ENCODE measurements at places on chromosomes 2 and 18.

DNA sequence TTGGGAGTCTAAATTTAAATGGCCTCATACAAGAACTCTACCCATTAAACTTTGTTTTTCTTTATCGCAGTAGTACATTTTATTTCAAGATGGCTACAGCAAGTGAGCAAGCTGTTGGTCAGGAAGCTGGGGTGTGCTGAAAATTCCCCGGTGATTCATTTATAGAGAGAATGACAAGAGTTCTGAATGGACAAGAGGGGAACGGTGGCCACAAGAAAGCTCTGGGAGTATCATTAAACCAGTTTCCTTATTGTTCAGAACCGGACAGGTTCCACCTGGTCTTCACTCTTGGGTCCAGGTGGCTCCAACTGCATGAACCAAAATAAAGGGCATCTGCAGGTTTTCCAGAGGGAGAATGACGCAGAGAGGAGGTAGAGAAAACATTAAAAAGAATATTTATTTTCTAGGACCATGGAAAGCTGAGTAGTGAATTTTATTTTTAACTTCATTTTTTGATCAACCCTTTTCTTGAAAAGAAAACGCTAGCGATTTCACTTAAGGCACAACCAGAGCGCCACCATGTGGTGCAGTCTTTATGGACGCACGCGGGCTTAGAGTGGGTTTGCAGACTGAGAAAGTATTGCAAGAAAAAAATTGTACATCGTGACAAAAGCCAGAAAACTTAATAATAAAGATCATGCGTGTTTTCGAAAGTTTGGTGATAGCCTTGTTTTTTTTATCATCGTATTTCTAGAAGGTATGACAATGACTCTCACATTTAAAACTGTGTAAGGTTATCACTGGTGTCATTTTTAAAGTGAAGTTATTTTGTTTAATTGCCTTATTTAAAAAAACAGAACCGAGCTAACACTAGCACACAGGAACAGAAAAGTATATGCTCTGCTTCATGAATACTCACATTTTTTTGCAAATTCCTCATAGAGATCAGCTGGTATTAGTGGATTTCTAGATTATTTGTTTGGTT is 97.9 kb upstream of the NOL4 start:
- DNase-seq = no peak

GRCh38 chr2:233350708-233351107 is 3.6 kb upstream of the DGKD start:
- no peak for DNase-seq

- no peak for DNase-seq
These were observed 520.9 kb downstream of the EPHA4 start for GRCh38 chr2:221051162-221051561.

DNA sequence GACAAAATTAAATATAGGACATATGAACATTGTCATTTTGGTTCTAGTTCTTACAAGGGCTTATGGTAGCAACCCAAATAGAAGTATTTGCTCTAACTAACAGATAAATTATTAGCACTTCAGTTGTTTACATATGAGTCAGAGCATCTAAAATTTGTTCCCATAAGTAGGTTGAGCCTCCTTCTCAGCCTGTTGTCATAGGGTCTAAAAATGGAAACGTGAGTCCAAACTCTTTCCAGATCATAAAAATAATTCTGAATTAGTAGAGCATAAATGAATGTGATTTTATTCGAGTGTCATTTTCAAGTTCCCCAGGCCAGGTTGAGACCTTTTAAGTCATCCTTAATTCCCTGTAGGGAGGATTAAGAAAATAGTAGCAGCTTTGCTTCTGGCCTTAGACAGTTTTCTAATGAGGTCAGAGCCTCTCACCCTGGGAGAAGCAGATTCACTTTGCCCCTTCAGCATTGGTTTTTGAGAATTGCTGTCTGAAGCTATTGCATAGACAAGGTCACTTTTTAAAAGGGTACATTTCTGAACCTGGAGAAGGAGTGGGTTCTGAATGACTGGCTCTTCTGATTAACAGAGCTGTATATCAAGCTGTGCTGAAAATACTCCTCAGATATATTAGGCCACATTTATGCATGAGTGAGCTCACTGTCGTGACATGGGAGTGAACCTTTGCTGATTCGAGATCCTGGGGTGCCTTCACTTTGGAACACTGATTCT is 164.3 kb downstream of the NEDD4L start:
- no peak for DNase-seq

DNA sequence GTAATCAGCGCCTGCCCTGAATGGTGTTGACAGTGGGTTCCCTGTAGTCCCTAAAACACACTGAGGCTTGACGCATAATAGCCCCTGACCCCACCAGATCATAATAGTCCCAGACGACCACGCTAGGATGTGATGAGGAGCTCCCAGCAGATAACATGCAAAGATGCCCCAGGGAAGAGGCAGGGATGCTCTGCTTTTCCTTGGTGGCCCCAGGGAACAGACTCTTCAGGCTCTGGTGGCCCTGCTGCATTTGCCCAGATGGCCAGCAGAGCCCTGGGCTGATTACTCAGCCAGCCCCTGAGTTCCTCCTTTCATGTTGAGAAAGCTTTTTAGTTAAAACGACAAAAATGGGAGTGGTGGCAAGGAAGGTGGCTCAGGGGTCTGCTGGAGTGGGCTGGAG is 5.9 kb upstream of the NCKAP5 start:
- DNase-seq = no peak

DNA sequence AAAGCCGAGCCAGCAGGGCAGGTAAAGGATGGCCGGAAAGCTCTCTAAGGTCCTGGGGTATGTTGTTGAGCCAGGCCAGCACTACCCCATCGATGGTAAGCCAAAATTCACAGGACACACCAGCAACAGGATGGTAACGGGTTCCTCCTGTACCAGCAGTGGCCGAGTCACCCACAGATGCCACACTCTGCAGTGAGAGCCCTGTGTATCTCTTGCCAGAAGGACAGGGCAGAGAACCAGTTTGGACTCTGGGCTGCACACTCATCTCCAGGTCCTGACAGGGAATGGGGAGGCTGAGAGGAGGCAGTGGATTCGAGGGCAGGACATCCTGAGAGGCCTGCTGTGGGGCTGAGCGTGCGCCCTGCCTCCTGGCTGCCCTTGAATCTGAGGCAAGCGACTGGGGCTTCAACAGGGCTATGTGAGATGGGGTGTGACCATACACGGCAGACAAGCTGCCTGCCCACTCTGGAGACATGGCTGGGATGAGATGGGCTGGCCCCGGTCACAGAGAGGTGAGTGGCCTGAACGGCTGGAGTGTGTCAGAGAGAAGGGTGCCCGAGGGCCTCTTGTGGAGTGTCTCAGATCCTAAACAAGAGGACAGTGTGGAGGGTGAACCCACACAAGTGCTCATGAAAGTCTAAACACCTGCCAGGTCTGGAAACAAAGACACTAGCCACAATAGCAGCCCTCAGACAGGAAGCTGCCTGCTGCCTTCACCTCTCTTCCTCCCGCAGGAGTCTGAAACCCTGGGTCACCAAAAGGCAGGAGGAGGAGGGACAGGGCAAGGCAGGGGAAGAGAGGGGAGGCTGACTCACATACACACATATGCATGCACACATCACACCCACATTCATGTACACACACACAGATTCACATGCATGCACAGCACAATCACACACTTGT is 182.3 kb downstream of the LOXHD1 start:
- no peak for DNase-seq

DNA sequence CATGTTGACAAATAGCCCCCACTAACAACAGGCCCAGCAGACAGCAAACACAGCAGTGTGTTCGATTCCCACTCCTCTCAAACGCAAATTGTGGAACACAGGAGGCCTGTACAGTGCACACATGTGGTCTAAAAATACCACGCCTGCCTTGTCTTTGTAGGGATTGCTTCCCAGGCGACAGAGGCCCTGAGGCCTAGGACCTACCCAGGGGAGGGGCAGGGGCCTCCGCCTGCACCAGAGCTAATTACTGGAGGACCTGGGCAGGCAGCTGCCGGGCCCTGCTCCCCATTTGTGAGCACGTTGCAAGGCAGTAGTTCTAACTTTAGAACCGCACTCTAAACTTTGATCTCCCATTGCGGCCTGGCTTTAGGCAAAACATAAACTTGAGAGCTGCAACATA is 316.0 kb downstream of the TXNL1 start:
- no peak for DNase-seq

GRCh38 chr18:32771871-32772580 is 797 bp downstream of the KLHL14 start:
- no peak for DNase-seq

- DNase-seq = no peak
These were observed 52.2 kb upstream of the KCNH7 start for GRCh38 chr2:162890690-162891311.

- DNase-seq = no peak
These were observed 17.9 kb downstream of the SDC1 start for GRCh38 chr2:20207051-20207450.

DNA sequence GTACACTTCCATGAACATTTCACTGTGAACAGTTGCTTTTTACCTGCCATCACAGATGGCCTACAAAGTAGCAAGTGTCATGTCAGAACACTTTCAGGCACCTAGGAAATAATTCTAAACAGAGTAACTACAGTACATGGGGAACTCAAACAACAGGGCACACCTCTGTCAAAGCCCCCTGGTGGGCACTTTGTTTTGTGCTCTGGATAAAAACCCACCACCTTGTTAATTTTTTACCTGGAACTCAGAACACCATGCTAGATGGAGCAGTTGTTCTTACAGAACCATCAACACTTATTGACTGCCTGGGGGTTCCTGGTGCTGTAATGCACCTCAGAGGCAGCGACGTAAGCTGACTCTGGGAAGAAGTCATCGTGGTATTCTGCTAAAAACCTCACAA is 2.3 kb downstream of the MSL3B start:
- DNase-seq = no peak

DNA sequence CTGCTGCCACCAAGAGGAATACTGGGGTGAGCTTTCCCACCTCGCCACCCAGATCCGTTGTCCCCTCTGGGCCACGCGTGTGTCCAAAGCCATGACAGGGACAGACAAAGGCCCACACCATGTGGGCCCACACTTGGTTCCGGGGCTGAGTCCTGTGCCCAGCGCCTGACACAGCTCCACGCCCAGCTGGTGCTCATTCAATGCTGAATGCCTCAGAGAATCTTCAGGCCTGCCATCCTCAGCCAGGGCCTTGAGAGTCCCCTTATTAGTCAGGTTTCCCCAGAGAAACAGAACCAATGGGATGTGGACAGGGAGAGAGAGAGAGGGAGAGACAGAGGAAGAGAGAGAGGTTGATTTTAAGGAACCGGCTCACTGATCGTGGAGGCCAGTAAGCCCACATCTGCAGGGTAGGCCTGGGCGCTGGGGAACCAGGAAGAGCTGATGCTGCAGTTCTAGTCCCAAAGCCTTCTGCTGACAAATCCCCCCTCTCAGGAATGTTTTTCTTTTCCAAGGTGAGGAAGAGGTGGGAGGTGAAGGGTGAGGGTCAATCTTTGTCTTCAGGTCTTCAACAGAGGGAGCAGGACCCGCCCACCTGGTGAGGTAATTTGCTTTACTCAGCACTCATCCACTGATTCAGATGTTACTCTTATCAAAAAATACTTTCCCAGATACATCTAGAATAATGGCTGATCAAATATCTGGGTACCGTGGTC is 10.2 kb upstream of the SPATA3 start:
- no peak for DNase-seq

- DNase-seq = no peak
These were observed 38.8 kb downstream of the EPHA4 start for GRCh38 chr2:221533299-221533698.

DNA sequence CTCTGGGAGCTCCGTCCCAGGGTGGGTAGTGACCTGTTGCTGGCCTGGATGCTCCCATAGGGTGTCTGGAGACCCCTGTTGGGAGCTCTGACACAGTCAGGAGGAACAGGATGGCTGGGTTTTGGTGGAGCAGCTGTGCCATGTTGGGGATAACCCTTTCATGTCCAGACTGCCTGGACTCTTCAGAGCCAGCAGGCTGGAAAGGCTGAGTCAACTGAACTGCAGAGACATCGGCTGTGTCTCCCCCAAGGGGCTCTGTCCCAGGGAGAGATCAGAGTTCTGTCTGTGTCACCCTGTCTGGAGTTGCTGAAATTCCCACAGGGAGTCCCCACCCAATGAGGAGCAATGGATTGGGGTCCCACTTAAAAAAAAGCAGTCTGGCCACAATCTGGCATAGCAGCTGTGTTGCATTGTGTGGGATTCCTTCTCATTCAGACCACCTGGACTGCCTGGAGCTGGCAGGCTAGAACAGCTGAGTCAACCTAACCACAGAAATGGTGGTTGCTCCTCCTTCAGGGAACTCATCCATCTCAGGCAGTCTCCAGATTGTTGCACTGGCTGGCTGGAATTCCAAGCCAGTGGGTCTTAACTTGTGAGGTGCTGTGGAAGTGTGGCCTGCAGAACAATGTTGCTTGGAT is 37.2 kb downstream of the AGPS start:
- no peak for DNase-seq

DNA sequence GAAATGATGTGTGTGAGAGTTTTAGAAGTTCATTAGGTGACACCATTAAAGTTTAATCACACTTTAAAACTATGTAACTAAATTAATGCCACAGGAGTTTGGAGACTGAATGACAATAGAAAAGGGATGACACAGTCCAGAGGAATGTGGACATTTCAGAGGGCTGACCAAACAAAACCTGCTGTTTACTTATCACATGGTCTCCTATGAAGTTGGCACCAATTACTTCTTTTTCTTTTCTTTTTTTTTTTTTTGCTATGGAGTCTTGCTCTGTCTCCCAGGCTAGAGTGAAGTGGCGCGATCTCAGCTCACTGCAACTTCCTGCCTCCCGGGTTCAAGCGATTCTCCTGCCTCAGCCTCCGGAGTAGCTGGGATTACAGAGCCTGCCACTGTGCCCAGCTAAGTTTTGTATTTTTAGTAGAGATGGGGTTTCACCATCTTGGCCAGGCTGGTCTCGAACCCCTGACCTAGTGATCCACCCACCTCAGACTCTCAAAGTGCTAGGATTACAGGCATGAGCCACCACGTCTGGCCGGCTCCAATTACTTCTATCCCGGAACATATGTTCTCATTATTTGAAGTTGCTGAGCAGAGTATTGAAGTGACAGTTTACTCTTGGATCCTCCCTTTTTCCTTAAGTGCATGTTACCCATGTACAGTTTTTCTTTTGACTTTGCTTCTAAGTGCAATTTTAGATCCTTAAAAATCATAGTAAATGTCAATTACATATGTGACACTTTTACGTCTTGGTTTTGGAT is 4.3 kb downstream of the AGPS start:
- no peak for DNase-seq

DNA sequence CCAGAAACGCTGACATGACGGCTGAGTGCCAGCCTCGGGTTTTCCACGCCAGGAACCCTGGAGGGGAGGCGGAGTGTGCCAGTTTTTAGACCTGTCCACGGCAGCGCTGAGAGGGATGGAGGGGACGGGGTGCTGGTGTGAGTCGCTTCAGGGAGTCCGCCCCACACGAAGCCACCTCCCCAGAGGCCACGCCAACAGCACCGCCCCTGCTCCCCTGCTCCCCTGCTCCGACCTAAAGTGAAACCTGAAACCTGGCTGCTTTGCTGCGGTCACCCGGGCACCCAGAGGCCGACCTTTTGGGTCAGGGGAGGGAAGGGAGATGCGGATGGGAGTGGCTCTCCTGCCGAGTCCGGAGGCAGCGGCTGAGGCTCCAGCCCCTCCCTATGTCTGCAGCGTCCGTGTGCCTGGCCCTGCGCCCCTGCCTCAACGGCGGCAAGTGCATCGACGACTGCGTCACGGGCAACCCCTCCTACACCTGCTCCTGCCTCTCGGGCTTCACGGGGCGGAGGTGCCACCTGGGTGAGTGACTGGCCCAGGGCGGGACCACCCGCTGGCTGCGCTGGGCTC is 38.1 kb downstream of the SNED1 start:
- no peak for DNase-seq

Data from C1 segment of cervical spinal cord (tissue), 14 donors.